NCI-H774 (cell line): ENCODE measurements at places on chromosomes 6 and 20.

DNA sequence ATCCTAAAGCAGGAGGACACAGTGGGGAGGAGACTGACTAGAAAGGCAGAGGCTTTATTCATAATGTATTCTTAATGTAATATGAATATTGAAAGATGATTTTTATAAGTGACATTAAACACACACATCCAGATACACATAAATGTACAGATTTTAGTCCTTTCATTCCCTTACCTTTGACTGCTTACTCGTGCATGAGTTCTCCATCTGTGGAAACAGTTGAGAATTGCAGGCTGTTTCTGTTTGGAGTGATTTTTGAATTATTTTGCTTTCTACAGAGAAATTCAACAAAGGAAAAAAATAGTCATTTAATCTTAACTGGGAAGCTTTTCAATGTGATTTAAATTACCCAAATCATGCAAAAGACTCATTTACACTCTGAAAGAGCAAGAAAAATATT is 136.5 kb downstream of the RIMS1 start:
- DNase-seq, result no peak

GRCh38 chr20:19376451-19377229 is 164.2 kb downstream of the SLC24A3 start:
- no peak for DNase-seq

DNA sequence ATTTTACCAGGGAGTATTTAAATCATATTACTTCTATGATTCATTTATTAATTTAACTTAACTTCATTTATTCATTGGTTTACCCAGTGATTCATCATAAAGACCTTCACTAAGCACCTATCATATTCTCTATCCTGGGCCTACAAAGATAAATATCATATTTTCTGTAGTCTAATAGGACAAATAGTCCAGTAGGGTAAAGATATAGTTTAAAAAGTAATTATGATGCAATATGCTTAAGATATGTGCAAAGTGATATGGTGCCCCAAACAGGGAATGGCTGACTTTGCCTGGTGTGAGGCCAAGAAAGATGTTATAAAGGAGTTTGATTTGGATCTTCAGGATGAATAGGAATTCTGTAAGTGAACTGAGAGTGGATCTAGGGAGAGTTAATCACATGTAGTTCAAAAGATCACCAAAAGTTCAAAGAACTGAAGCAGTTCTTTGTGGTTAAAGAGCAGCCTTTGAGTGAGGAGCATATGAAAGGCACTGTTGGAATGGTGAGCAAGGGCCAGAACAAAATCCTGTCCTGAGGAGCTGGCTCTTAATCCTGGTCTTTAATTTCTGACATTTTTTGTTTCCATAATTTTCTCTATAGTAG is 45.5 kb downstream of the MLIP start:
- DNase-seq, result no peak

GRCh38 chr20:33211817-33212424 is 5.2 kb upstream of the BPIFA3 start:
- DNase-seq, result peak; percentile 89

DNA sequence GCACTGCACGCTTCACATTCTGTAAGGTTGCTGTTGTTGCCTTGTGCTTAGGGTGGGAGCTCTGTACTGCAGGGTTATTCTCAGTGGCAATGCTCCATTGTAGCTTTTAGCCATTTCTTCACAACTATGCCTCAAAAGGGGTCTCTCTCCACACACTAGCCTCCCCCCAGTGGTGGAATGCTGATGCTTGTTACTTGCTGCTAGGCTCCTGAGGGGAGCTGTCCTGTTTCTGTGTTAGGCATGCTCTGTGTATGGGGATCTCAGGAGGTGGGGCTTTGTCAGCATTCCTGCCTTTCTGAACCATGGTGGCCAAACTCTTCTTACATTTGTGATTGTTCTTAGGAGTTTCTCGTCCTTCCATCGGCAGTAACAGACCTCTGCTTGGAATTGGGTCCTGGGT is 18.8 kb downstream of the TMEM170B start:
- no peak for DNase-seq

GRCh38 chr6:36546308-36546919 is 865 bp downstream of the STK38 start:
- no peak for DNase-seq

DNA sequence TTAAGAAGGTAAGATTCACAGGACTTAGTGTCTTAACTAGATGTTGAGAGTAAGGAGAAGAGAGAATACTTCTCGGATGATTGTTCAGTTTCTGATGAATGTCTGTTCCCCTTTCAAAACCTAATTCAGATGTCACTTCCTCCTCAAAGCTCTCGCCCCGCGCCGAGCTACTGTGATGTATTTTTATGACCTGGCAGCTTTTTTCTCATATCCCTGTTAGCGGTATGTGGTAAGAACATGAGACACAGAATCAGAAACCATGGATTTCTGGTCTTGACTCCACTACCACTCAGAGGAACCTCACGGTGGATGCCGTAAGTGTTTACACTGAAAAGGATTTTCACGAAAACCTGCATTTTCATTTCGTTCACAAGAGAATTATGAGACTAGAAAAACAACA is 48.4 kb downstream of the CEP43 start:
- DNase-seq, result no peak

- no peak for DNase-seq
Measured at GRCh38 chr20:30922129-30922528, 335.3 kb upstream of the DEFB115 start.

DNA sequence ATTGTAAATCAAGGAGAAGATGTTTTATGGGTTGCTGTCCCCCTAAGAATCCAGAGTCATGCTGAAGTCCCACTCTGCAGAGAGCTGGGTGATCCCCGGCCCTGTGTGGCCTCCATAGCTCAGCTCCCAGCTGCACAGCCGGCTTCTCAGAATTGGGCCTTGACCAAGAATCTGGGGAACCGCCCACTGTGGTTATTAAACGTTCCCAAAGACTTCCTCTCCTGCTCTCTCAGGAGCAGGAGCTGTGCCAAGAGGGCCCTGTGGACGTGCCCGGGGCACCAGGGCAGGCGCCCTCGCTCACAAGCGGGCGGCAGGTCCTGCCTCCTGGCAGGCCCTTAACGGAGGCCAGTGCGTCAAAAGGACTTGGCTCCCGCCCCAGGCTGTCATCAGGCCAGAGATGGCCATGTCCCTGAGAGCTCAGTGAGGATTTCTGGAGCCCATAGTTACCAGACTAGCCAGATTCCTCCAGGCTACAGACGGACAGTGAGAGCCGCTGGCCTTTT is 30.4 kb downstream of the ZC3H12D start:
- peak; percentile 45 for DNase-seq

GRCh38 chr6:13522656-13523055 is 35.3 kb upstream of the GFOD1 start:
- DNase-seq, result no peak

- DNase-seq, result no peak
Measured at GRCh38 chr20:32922466-32922865, 63.7 kb downstream of the EFCAB8 start.

- DNase-seq, result peak; percentile 64
Measured at GRCh38 chr6:14066782-14067406, 50.7 kb upstream of the CD83 start.

DNA sequence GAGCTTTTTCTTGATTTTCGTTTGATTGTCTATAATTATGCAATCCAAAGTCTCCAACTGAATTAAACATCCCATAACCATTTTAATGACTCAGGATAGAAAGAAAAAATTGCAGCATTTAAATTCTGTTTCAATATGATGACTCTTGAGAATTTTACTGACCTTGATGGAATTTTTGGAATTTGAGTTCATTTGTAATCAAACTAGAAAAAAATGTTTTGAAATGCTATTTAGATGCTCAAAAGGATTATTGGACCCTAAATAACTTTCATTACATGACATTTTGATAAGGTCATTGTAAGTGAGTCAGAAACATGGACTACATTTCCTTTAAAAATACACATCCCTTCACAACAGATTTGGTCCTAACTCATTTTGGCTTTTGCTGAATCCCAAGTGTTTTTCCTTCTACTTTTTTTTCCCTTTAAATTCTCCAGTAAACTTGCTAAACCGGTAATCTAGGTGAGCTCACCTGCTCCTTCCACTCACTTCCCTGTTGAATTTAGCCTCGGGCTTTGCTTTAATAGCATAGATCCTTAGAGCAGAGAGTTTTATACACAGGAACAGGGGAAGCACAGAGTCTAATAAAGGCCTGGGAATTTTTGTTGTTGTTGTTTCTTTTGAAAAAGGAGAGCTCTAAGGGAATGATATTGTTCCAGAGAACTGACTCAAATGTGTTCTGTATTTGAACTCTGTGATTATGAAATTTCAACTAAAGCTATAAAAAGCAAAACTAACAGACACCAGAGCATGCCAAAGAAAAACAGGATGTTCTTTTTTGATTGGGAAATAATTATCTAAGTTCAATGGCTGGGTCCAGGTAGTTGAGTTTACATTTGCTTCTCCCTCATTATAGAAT is 1088.2 kb upstream of the CITED2 start:
- peak; percentile 66 for DNase-seq

GRCh38 chr6:56851541-56852259 is 103.2 kb upstream of the BEND6 start:
- DNase-seq, result peak; percentile 16

DNA sequence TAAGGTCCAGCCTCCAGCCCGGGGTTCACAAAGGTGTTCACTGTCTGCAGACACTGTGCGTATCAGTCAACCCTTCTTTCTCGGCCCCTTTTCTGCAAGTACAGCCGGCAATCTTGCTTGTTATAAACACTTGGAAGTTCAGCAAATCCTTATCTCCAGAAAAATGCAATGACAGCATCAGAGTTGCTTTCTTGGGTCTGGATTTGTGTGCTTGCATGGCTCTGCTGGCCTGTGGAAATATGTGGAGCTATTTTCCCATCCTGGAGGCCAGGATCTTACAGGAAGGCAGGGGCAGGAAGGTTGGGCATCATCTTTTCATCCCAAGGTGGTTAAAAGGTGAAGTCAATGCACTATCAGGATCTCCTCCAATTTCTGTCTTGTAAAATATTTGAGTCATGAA is 100.3 kb downstream of the SMOC2 start:
- DNase-seq, result no peak

DNA sequence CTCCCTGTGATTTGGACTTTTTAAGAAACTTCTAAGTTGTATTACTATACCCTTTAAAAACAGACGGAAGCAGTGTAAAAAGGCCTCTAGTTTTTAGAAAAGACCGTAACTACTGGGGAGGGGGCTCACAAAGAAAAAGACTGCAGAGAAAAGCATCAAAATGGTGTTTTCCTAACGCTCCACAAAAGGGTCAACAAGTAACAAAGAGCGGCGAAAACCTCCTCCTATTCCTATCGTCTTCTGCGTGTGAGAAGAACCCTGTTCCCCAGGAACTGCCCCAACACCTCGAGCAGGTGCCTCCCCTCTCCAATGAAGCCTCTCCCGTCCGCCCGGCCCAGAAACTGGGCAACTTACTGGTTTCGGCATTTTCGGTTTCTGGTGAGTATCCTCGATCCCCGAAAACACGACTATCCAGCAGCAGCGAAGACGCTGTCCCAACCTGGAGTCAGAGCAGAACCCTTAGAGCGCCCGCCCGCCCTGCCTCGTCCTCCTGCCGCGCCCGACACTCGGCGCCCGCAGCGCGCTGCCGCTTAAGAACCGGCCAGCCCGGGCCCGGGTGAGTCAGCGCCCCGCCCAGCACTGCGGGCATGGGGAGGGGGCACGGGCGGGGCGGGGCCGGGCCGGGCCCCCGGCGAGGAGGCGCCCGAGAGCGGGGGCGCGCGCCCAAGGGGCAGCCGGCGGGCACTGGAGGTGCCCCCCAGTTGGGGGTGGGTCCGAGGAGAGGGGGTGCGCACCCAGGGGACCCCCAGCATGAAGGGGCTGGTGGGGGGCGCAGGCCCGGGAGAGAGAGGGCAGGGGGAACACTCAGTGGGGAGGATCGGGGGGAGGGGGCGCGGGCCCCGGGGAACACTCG is 1.2 kb downstream of the EZR start:
- DNase-seq, result peak; percentile 86

GRCh38 chr6:57324538-57324937 is 7.1 kb downstream of the PRIM2 start:
- no peak for DNase-seq

DNA sequence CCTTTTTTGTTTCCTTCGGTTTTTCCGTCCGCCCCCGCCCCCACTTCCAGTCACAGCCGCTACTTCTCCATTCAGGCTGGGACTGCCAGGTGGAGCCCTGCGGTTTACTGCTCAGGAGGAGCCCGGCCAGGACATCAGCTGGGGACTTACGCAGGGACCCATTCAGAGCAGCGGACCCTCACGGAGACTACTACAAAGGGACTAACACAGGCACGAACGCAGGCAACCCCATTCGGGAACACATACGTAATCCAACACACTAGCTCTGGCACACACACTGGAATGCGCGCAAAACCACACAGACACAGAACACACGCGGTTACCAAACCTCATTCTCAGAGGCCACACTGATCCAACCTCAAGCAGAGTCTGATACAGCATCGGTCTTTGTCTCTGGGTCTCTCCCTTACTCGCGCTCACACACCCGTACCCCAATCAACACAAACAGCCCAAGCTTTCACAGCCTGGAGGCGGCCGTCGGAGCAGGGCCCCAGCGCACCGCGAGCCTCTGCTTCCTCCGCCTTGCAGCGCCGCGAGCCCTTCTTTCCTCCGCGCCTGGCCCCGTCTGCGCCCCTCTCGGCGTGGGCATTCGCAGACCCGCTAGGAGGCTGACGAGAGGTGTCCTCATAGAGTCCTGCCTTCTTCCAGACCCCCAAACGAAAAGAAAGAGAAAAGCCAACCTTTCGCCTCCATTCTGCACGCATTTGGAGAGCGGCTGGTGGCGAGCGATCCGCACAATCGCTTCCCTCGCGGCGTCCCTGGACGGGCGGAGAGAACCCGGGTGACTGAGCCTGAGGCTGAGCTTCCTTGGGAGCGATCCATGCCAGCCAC is 1.1 kb upstream of the SLC32A1 start:
- no peak for DNase-seq

DNA sequence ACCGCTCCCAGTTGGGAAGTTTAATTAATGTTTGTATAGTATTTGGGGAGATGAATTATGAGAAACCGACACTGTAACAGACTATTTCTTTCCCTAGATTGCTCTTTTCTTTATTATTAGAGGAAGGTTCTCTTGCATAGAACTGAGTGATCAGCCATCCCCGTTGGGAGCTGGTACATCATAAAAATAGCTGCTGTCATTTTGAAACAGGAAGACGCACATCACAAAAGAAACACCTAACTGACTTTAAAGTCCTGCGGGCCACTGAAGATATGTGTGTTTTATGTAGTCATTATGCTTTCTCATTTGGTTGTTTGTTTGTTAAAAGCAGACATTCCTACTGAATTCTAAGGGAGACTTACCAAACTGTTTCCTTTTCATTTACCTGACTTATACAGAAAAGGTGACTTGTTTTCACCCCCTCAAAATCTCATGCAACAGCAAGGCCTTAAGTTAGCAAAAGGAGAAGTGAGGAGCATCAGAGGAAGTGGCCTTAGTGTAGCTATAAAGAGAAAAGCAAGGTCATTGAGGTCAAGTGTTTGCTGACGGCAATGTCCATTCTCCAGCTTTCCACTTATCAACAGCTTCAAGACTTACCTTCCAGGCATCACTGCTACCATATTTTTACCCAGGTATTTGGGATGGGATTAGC is 91.0 kb downstream of the PKHD1 start:
- DNase-seq, result no peak
